ENCODE measurements at places on chromosomes 7 and 10. TPM values are rescaled to one million over a fixed set of nuclear protein-coding genes. Genes with fewer than 3 reads are reported as not detected.

SLC18A3 gene
- total RNA-seq, result under 0.01 TPM

NOLC1 gene
- 40.8 TPM for total RNA-seq

BTBD16 gene
- not detected for total RNA-seq

RADIL gene
- total RNA-seq, result 3.3 TPM

PPP1R9A gene
- total RNA-seq, result 93.3 TPM

UNCX gene
- not detected for total RNA-seq

CCDC172 gene
- not detected for total RNA-seq

AEBP1 gene
- 4.1 TPM for total RNA-seq

TWIST1 gene
- total RNA-seq, result 2.4 TPM

CPA1 gene
- total RNA-seq, result not detected

WIPF3 gene
- 4.1 TPM for total RNA-seq

PRF1 gene
- total RNA-seq, result not detected

LRRC18 gene
- not detected for total RNA-seq

UBN2 gene
- total RNA-seq, result 14.7 TPM

BHLHA15 gene
- total RNA-seq, result 8.6 TPM

SUN3 gene
- total RNA-seq, result not detected

REPIN1 gene
- total RNA-seq, result 29.3 TPM

Data from frontal cortex (tissue), 4 donors.